Stimulated activated CD4-positive, alpha-beta T cell treated with anti-CD3 and anti-CD28 coated beads, Interleukin-15, amount 100 ng/mL, for 1 hour (primary cell): ENCODE measurements at places on chromosomes 4 and X.

- no peak for DNase-seq
Observed at GRCh38 chr4:181711387-181711786, 531.8 kb upstream of the TENM3 start.

DNA sequence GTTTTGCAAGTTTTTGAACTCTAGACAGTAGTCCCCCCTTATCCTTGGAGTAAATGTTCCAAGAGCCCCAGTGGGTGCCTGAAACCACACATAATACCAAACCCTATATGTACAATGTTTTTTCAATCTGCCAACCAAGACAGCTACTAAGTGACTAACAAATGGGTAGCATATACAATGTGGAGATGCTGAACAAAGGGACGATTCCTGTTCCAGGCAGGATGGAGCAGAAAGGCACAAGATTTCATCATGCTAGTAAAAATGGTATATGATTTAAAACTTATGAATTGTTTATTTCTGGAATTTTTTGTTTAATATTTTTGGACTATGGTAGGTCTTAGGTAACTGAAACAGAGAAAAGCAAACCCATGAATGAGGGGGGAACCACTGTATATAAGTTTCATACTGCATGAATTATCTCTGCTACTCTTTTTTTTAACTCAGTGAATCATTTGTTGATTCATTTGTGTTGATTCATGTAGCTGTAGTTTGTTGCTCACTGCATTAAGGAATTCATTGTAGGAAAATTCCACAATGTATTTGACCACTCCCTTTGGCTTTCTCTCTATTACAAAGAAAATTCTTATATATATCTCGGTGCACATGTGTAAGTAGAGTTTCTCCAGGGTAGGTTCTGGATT is 21.9 kb upstream of the ANXA3 start:
- DNase-seq, result no peak

DNA sequence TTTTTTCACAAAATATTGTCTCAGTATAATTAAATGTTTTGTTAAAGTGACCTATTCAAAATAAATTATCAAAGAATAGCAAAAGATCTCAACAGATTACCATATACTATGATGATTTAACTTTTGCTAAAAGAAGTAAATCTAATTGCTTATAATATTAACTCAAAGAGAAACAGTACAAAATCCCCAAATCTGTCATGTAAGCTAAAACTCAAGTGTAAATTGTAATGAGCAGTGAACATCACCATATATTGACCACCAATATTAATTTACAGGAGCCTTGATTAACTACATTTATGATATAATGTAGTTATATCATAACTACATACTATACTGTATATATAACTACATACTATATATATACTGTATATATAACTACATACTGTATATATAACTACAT is 174.4 kb downstream of the SLC39A8 start:
- DNase-seq, result no peak

- DNase-seq, result no peak
Observed at GRCh38 chrX:12379671-12380070, 241.4 kb downstream of the FRMPD4 start.

- DNase-seq, result no peak
Observed at GRCh38 chrX:27675493-27675892, 85.3 kb downstream of the DCAF8L2 start.

DNA sequence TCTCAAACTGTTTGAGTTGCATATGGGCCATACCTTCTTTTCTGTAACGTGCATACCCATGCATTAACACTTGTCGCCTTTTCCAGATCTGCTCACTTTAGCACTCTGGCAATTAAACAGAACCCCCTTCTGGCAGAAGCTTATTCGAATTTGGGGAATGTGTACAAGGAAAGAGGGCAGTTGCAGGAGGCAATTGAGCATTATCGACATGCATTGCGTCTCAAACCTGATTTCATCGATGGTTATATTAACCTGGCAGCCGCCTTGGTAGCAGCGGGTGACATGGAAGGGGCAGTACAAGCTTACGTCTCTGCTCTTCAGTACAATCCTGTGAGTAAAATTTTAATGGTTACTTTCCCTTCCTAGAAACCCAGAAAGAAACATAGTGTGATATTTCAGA is 4.8 kb downstream of the OGT start:
- no peak for DNase-seq

- no peak for DNase-seq
Observed at GRCh38 chr4:183335369-183335940, 13.2 kb upstream of the CLDN24 start.

DNA sequence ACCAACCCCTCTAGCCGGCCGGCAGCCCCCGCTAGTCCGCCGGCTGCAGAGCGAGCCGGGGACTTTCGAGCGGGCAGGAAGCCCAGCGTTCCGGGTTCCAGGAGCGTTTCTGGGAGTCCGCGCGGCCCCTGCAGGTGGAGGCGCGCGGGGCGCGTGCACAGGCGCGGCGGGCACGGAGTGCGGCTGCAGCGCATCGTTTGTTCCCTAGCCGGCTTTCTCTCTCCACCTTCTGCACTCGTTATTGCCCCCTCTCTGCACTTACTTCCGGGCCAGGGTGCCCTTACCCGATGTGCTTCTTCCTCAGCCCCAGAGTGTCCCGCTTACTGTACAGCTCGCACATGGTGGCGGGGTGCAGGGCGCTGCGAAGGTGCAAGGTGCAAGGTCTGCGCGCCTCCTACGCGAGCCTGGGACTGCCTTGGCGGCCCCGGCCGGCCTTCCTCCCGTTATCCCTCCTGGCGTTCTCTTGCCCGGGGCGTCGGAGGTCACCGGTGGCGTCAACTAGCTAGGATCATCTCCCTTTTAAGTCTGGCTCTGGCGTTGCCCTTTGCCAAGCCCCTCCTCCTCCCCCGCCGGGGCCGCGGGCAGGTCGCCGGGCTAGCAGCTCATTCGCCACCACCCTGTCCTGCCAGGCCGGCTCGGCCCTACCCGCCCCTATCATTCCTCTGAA is at the start of gene ETNPPL:
TSS of gene ETNPPL (minus strand) at position 495 of the 667 bp plus-strand sequence. CDS start at position 340, 155 bp downstream.
- DNase-seq, result no peak

DNA sequence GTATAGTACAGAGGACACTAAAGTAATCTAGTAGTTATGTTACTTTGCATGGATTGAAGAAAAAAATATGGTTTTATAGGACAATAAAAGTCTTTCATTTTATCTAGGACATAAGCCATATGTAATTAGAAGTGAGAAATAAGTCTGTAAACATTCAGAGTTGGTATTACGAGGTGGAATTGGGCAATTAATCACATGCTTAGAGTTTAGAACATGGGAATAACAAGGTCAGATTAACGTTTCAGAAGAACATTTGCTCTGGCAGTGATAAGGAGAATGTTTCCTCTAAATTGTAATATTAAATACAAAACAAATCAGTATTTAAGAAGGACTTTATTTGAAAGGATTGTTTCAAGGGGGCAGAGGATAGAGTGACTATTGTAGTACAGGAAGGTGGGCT is 15.6 kb upstream of the SULT1E1 start:
- no peak for DNase-seq

DNA sequence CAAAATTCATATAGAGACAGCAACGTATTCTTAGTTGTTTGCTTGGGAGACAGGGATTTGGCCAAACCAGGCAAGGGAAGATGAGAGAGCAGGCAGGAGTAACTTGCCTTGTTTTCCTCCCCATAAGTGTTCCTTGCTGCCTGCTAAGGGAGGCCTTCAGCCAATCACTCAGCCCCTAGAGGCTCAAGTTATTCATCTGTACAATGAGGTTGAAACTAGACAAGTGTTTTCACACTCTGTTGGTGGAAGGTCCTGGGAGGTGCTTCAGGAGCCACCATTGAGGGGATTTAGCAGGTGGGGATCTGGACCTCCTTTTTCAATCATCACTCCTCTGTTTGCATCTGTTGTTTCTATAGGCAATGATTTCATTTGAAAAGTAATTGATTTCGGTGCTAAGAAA is 23.6 kb upstream of the HMGB3 start:
- DNase-seq, result no peak

DNA sequence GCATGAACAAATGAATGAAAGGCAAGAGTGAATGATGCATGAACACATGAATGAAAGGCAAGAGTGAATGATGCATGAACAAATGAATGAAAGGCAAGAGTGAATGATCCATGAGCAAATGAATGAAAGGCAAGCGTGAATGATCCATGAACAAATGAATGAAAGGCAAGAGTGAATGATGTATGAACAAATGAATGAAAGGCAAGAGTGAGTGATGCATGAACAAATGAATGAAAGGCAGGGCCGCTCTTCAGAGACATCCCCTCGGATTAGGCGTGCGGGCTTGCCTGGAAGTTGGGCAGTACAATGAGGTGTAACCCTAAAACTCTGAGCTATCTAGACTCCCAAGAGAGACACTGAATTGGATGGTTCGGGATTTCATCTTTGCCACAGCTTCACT is 3.7 kb downstream of the PCGF3 start:
- no peak for DNase-seq

- no peak for DNase-seq
Observed at GRCh38 chrX:120736989-120737388, 107.1 kb upstream of the C1GALT1C1 start.

- DNase-seq, result no peak
Observed at GRCh38 chrX:17595456-17596035, 141.7 kb upstream of the SCML1 start.

DNA sequence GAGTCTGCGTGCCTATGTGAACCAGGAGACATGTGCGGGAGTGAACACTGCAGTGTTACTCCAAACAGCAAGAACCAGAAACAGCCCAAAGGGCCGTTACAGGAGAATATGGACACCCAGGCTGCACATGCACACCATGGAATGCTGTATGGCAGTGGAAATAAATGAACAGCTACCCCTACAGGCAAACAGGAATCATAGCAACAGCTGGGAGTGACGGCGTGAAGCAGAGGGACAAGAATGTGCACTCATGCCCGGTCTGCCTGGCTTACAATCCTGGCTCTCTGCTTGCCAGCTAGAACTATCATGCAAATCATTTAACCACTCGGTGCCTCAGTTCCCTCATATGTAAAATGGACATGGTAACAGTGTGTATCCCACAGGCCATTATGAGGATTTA is 16.6 kb downstream of the GPKOW start:
- DNase-seq, result no peak

GRCh38 chr4:42927946-42928345 is 35.4 kb downstream of the GRXCR1 start:
- no peak for DNase-seq
